ENCODE measurements at places on chromosomes 3 and 15.

- peak; percentile 43 for DNase-seq
These were observed 189.0 kb upstream of the RGMA start for GRCh38 chr15:93278006-93278405.

DNA sequence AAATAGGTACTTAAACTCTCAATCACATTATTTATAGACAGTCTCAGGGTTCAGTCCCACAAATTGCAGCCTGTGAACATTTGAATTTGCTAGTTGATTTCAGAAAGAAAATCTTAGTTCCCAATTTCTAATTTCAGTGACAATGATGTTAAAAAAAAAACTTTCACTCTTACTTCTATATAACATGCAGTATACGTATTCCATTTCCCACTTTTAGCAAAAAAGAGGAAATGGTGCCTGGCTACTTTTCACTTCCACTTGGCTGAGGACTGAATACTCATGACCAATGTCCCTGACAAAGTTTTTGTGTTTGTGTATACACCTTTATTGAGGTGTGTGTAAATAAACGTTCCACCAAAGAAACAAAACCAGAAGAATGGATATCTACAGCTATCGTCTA is 32.1 kb upstream of the XCR1 start:
- DNase-seq: no peak

DNA sequence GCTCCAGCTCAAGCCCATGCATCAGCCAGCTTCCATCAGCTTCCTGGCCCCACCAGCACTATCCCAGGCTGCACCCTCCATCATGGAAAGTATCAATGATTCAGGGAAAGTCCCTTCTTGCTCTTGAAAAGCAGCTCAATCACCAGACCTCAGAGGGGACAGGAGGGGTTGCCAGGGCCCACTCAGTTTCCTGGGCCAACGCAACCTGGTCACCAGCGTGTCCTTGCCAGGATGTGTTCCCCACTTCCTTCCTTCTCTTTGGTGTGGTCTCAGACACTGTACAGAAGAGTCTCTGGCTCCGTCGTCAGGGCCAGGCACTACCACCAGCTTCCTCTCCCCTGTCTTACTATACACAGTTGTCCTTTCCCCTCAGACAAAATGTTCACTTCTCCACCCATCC is 3.0 kb downstream of the HDC start:
- DNase-seq: no peak

- peak; percentile 41 for DNase-seq
These were observed 4.2 kb downstream of the RPL15 start for GRCh38 chr3:23921052-23921511.

- no peak for DNase-seq
These were observed 66.2 kb upstream of the HRH1 start for GRCh38 chr3:11088066-11088465.

DNA sequence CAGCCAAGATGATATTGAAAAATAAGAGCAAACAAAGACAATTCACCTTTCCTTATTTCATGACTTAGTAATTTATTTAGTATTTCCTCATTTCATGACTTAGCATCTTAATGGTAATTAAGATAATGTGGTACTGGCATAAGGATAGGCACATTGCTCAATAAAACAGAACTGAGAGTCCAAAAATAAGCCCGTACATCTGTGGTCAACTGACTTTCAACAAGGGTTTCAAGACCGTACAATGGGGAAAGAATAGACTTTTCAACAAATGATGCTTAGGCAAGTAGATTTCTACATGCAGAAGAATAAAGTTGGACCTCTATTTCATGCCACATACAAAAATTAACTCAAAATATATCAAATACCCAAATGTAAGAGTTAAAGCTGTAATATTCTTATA is 603 bp upstream of the PYDC2 start:
- no peak for DNase-seq

DNA sequence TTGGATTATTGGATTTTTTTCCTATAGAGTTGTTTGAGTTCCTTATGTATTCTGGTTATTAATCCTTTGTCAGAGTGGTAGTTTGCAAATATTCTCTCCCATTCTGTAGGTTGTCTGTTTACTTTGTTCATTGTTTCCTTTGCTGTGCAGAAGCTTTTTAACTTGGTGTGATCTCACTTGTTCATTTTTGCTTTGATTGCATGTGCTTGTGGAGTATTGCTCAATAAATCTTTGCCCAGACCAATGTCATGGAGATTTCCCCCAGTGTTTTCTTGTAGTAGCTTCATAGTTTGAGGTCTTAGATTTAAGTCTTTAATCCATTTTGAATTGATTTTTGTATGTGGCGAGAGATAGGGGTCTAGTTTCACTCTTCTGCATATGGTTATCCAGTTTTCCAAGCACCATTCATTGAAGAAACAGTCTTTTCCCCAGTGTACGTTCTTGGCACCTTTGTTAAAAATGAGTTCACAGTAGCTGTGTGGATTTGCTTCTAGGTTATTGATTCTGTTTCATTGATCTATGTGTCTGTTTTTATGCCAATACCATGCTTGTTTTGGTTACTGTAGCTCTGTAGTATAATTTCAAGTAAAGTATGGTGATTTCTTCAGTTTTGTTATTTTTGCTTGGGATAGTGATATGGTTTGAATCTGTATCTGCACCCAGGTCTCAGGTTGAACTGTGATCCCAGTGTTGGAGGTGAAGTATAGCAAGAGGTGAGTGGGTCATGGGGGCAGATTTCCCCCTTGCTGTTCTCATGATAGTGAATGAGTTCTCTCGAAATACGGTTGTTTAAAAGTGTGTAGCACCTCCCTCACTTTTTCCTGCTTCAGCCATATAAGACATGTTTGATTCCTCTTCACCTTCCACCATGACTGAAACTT is 46.1 kb upstream of the TNFSF10 start:
- no peak for DNase-seq

- DNase-seq: no peak
These were observed 10.3 kb downstream of the ATG7 start for GRCh38 chr3:11282250-11283138.

DNA sequence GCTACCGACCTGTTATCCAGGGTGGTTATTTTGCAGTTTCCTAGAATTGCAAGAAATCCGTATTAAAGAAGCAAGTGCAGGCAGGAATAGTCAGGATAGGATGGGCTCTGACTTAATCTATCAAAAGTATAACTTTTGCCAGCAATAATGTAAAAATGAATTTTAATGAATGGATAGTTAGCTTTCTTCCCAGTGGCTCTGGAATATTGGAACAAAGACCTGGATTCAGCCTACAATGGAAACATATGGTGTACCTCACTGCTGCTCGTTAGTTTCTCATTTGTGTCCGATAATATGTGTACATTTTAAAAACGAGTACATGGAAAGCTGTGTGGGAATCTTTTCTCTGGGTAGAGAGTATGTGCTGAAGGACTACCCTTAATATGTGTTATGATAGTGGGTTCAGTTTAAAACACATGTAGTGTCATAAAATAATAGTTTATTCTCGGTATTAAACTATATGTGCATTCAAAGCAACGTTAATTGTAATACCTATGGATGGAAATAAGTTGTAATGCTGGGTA is 805 bp downstream of the SERPINI1 start:
- no peak for DNase-seq

DNA sequence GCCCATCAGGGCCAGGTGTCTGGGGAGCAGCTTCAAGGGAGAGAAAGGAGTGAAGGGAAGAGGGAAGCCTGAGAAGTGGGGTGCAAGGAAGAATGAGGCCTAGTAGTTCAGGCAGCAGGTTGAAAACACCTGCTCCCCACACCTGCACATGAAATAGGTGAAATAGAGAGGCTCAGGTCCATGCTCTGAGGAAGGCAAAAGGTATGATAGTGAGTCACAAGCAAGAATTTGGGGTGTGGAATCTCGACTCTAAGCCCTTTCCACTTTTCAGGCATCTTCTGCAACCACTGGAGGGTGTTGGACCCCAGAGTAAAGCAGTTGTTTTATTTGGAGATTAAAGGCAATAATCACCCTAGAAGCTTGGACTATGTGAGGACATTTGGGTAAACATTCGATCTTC is 157.5 kb downstream of the CTNNB1 start:
- DNase-seq: no peak

DNA sequence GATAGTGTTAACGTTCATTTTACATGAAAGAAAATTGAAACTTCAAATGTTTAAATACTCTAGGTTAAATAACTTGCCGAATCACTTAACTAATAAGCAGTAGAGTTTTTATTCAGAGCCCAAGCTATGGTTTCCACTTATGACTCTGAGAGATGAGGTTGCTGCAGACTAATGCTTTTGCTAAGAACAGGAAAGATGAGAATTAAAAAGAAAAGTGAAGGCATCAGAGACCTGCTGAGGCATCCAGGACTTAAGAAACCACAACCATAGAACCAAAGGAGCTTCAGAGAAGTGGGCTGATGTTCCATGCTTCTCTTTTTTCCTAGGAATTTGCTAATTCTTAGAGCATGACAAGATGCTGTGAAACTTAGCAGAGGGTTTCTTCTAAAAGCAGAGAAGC is 9.5 kb downstream of the HMG20A start:
- no peak for DNase-seq

DNA sequence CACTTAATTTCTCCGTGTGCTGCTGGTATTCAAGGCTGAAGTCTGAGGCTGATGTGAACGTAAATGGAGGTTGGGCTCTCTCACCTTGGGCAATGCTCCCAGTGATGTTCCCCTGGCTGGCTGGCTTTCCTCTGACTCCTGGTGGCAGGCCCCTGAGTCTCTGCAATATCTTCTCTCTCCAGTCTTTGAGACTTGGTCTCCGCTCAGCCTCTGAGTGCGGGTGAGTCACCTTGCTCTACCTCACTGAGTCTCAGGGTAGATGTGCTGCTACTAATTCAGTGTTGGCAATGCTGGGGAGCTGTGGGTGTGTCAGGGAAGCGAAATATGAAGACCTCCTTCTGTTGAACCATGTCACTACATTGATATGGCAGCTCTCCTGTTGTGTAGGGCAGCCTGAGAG is 31.3 kb upstream of the TRIM59 start:
- no peak for DNase-seq

DNA sequence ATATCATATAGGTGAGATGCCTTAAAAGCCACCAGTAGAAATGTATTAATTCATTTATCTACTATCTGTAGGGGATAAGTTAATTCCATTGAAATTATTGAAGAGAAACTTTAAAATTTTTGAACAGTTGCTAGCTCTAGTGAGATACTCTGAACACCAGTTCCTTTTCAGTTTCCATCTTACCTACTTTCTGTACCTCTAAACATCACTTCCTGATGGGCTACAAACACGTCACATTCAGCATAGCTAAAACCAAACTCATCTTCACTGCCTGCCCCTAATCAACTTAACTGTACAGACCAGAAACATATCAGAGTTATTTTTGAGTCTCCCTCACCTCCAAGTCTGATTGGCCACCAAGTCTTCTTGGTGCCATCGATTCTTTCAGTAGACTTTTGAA is 88.9 kb downstream of the FEZF2 start:
- DNase-seq: no peak

DNA sequence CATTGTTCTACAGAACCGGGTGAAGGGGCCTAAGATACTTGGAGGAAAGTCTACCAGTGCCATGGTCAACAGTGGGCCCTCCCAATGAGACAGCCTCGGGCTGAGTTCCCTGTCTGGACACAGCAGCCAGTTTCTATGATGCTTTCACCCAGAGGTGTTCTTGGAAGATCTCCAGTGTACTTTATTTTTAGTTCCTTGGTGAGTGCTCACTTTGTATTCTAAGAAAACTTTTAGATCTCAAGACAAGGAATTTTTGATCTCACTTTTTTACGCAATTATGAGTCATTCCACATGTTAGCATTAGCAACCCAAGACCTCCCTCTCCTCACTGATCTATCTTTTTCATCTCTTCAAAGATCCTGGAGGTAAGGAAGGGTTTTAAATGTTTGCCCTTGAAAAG is 287.7 kb downstream of the RORA start:
- no peak for DNase-seq

DNA sequence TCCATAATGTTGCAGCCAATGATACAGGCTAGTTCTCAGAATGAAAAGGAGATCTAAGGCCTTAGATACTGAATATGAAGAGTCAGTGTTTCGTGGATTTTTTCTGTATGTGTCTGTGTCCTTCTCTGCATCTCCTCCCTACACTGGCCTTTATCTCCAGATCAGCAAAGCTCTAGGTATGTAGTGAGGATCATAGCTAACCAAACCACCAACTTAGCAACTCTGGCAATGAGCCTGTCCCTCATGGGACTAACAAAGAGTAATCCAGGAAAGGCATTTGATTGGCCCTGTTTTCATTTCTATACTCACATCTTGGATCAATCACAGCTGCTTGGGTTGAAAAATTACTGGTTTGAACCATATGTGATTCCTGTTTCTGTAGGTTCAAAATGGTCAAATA is 18.6 kb upstream of the CNTN3 start:
- DNase-seq: no peak

DNA sequence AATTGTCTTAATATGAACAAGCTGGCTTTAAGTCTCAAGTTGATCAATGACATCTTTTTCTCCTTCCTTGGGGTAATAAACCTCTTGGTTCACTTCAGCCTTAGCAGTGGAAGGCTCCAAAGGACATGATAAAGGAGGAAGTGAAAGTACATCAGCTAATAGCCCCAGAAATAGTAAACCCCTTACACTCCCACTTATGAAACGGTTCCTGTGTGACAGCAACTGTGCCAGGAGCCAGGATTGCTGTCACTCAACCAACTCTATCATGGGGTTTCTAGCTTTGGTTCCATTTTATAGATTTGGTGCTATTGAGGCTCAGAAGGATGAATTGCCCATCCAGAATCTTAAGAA is 216.7 kb downstream of the ABHD5 start:
- no peak for DNase-seq

DNA sequence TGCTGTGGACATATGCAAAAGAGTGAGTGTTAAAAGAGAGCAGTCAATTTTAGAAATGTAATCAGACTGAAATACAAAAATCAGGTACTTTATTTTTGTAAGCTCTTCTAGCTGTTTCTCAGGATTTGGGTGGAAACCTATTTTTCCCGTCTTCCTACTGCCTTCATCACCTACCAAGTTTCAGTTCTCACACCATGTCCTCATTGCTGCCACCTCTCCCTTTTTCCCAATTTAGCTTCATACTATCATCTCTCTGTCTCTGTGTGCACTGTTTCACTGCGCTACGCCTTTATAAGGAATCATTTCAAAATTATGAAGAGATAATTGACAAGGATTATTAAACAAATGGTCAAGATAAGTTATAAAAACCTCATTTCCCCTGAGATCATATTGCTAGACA is 7.7 kb downstream of the SRP14 start:
- DNase-seq: no peak

DNA sequence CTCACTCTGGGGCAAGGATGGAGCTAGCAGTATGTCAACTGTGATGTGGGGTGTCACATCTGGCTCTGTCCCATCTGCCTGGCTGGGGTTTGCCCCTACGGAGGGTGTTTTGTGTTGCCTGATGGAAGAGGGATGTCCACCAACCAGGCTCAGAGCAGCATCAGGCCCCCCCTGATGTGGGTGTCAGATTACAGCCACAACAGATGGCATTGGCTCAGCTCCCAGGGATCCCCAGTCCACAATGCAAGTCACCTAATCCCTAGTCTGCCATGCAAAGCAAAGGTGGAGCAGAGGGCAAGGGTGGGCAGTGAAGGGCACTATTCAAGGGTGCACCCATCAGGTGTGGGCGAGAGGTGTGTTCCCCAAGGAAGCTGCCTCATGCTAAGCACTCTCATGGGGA is 48.9 kb upstream of the AMOTL2 start:
- DNase-seq: no peak

GRCh38 chr15:85454403-85454802 is 74.0 kb downstream of the AKAP13 start:
- no peak for DNase-seq

- DNase-seq: no peak
These were observed 592.4 kb downstream of the DIPK2A start for GRCh38 chr3:144564011-144564410.

All from suprapubic skin (tissue), 4 donors.